Tibial nerve (tissue), 4 donors: ENCODE measurements at places on chromosomes 1 and 21. TPM values are rescaled to one million over a fixed set of nuclear protein-coding genes. Genes with fewer than 3 reads are reported as not detected.

The C1orf141 gene
- total RNA-seq: not detected

GRCh38 chr1:15055736-15056415 lies 97.7 kb upstream of the TMEM51 start:
- DNase-seq: no peak

GRCh38 chr1:247087256-247087655 lies 8.6 kb upstream of the ZNF670 start:
- no peak for DNase-seq

DNA sequence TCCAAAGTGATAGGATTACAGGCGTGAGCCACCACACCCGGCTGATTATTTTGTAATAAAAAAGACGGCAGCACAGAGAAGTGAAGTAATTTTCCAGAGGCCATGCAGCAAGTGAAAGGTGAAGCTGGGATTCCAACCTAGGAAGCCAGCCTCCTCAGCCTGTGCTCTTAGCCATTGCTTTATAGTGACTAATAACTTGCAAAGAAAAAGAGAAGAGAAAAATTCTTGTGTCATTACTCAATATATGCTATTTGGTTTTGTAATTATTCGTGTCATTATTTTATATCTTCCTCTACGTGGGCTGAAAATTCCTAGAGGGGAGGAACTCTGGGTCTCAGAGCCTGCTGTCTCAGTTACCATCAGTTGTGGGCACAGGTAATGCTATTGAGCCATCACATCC lies 1.6 kb upstream of the IER5 start:
- no peak for DNase-seq

DNA sequence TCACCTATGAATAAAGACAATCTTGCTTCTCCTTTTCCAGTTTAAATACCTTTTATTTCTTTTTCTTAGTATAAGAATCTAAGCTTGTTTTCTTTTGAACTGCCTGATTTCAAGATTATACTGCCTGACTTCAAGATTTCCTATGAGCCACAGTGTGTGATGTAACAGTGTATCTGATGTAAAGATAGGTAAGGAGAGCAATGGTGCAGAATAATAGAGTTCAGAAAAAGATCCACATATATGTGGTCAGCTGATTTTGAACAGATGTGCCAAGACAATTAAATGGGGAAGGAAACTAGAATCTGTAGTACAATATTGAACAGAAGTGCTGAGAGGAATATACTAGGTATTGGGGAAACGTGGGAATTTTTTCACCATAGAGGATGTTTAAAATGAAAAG lies 21.0 kb downstream of the EXO1 start:
- no peak for DNase-seq

- no peak for DNase-seq
These were observed 106.4 kb upstream of the PPP2R5A start for GRCh38 chr1:212178851-212179250.

DNA sequence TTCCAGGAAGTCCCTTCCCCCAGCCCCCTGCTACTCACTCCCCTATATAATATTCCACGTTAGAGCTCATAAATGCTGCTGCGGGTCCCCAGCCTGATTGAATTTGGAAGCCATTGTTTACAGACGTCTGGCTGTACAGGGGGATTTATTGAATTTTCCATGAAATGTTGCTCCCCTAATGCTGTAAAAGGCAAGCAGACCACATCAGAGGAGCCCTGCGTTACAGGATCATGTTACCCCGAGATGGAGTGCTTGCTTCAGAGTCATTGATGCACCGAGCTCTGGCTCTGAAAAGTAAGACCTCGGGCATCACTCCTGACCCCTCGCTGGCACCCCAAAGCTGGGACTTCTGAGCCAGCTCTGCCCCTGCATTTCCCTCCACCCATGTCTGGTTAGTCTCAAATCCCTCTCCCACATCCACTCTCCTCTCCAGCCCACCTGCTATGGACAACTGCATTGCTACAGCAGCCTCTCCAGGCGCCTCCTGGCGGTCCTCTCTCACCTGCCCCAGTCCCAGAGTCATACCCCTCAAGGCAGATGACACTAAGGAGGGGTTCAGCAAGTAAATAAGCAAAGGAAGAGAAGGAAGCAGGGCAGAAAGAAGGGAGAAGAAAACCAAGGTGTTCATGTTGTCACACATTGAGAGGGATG lies 127.8 kb downstream of the TMEM53 start:
- DNase-seq: no peak

DNA sequence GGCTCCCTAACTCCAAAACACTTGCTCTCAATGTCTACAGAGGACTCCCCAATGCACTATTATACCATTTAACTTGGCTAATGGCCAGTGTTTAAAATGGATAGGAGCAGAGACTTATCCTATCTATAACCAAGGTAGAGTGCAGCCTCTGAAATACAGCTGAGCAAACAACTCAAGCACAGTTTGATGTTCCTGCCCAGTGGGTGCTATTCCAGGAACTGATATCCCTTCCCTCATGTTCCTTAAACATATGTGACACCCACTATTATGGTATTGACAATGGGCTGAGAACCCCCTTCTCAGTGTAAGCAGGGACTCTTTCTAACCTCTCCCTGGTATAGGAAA lies 51.7 kb downstream of the SH3GLB1 start:
- DNase-seq: no peak

GRCh38 chr1:31718327-31718897 lies 14.6 kb upstream of the COL16A1 start:
- DNase-seq: no peak
